Mucosa of descending colon (tissue), 3 donors: ENCODE measurements at places on chromosomes 11 and 22. TPM values are rescaled to one million over a fixed set of nuclear protein-coding genes. Genes with fewer than 3 reads are reported as not detected.
A peak's percentile ranks its signal among the peaks of the same experiment; 100 is the strongest.

MUC6 gene
- not detected for total RNA-seq

ADM2 gene
- 1.4 TPM for total RNA-seq

DNA sequence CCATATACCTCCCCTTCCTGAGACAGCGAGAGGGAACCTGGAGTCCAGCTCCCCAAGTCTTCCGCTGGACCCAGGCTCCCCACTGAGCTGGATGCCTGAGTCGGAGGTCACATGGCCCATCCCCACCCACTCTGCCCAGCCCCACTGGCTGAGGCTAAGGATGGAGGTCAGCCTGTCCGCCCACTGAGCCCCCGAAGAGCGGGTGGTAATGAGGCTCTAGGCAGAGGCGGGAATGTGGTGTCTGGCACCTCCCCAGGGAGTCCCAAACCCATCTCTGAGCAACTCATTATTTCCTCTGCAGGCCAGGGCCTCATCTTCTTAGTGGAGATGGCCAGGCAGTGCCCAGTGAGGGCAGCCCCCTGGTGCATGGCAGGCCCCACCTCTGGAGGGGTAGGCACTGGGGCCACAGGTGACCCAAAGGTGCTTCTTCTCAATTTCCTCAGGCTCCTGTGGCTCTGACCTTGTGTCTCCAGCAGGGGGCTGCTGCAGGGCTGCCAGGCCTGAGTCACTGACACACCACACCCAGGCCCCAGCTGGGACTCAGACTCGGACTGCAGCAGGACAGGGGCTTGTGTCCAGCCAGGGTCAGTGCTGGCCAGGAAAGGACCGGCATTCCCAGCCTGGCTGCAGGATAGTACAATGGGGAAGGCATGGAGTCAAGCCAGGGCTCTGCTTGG is 10.2 kb upstream of the PDE2A start:
- peak; percentile 61 for DNase-seq

GRCh38 chr22:39017596-39018365 is 3.1 kb upstream of the APOBEC3D start:
- DNase-seq = no peak

DNA sequence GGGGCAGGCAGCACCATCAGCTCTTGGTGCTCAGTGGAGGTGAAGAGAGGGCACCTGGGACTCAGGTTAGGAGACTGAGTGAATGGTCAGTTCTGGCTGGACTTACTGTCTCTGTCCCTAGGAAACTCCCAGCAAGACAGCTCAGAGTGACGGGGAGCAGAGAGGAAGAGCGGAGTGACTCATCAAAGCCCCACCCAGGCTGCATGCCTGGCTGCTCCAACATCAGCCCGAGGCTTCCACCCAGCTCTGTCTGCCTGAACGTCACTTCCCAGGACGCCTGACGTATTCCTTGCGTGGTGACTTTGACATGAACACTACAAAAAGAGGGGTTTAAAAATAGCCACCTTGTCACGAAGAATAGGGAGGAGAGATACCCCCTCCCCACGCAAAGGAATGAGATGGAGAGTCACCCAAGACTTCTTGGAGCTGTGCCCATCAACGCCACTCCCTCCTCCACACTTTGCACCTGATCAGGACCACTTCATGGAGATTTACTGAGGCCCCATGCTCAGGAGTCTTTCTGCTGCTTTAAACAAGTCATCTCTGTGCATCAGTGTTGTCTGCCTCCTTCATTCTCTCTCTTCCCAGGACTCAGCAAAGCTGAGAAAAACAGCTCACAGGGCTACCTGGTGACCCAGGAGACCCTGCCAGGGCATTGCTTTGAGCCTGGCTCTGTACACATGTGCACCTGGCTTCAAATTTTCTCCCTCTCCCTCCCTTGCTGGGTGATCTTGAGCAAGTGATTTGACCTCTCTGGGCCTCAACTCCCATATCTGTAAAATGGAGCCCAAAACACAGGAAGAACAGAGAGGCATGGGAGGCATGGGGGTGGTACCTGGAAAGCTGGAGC is 83.1 kb downstream of the MN1 start:
- DNase-seq = peak; percentile 57

DNA sequence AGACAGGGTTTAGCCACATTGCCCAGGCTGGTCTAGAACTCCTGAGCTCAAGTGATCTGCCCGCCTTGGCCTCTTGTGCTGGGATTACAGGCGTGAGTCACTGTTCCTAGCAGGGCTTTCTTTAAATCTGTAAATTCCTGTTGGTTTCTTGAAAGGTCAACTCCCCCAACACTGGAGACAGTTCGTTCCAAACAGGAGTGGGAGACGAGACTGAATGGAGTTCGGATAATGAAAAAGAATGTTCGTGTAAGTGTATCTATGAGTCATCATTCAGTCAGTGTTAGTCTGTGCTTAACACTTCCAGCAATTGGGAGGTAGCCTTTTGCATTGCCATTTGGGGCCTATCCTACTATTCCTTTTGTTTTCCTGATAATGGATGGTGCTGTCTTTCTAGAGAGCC is 10.0 kb upstream of the BACE1-AS start:
- DNase-seq = no peak

DNA sequence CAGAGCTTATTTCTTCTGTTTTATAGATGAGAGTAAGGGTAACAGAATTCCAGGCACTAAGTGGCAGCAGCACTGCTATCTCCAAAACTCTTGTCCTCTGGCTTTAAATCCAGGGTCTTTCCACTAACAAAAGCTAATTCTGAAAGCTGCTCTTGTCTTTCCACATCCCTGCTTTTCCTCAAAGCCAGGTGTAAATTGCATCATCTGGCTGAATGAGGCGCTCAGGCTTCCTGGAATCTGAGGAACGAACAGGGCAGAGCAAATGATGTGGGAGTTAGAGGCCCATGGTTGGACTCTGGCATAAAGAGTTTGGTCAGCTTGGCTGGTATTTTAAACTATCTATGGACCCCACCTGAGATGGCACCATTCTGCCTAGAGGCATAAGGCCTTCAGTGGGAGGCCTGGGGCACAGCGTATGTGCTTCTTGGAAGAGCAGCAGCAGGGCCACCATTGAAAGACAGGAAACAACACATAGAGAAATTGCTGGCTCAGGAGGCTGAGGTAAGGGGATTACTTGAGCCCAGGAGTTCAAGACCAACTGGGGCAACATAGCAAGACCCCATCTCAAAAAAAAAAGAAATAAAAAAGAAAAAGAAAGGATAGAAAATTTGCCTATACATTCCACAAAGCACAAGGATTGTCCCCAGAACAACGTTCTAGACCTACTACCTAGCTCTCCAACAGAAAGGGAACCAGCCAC is 1.9 kb downstream of the KCNJ5 start:
- DNase-seq = no peak

GRCh38 chr22:27440304-27440865 is 361.2 kb downstream of the MN1 start:
- no peak for DNase-seq

DNA sequence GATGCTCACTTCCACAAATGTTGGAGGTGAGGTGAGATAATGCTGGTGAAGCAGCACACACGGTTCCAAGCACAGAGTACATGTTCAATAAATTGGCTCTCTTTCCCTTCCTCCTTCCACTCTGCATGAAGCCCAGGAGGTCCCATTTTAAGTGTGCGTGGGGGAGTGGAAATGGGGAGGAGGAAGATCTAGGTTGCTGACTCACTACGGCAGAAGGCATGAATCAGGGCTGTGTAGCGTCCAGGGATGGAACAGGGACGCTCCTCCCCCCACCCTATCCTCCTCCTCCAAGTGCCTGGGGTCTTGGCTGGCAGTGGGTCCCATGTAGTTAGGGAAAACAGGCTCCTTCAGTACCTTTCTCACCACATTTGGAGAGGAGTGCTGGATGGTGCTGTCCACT is 44.2 kb downstream of the TRIM66 start:
- no peak for DNase-seq

DNA sequence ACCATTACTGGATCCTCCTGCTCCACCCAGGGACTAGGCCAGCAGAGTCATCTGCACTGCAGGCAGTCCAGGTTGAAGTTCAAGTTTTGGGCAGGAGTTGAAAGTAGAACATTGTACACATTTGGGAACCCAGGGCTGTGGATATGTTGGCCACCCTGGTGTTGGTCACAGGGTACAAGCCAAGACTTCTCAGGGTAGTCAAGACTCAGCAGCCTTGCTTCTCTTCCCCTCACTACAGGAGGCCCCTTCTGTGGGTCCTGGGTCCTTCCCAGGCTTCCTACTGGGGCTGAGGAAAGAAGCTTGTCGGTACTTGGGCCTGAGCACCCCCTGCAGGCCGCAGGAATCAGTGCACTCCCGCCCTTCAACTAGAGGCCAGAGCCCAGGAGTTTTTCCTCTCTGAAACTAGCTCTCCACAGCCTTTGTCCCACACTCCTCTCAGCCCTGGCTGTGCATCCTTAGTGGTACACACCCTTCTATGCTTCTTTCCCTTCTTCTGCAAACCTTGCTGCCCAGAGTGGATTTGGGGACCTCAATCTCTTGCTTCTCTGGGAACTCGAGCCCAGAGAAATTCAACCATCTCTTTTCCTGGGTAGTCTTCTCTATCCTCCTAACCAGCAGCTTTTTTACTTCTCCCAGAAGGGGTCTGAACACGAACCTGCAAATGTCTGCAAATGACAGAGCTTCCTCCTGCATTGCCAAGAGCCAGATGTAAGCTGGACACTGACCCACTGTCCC is 2.6 kb upstream of the HPX start:
- peak; percentile 64 for DNase-seq

GRCh38 chr11:20644360-20644759 is 25.0 kb upstream of the NELL1 start:
- no peak for DNase-seq
